ENCODE measurements at places on chromosomes 1 and 21. TPM values are rescaled to one million over a fixed set of nuclear protein-coding genes. Genes with fewer than 3 reads are reported as not detected.

MATN1 gene
- 0.14 TPM for polyA plus RNA-seq

THBS3 gene
- 26.7 TPM for polyA plus RNA-seq

GSTM1 gene
- polyA plus RNA-seq = not detected

GRCh38 chr1:221462345-221462744 lies 279.5 kb downstream of the DUSP10 start:
- no peak for DNase-seq

GRCh38 chr1:104072915-104073371 lies 323.2 kb downstream of the AMY1C start:
- DNase-seq = no peak

DNA sequence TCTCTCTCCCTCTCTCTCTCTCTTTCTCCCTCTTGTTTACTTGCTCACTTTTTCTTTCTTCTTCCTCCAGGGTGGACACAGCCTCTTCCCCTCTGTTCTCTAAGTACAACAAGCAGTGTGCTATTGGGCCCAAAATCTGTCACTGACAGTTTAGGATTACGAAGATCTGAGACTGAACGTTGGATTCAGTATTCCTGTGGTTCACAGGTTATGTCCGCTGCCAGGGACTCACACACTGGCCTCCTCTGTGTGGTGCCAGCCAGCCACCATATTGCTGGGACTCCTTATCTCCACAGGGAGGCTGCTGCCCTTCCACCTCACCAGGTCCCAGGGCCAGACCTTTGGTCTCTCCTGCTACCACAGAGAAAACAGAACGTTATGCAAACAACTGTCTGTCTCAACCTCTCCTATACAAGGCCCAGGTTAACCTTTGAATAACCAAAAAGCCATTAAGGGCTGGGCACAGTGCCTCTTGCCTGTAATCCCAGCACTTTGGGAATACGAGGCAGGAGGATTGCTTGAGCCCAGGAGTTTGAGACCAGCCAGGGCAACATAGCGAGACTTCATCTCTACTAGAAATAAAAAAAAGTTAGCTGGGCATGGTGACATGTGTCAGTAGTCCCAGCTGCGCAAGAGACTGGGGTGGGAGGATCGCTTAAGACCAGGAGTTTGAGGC lies 171.9 kb upstream of the RAB4A start:
- DNase-seq = no peak

DNA sequence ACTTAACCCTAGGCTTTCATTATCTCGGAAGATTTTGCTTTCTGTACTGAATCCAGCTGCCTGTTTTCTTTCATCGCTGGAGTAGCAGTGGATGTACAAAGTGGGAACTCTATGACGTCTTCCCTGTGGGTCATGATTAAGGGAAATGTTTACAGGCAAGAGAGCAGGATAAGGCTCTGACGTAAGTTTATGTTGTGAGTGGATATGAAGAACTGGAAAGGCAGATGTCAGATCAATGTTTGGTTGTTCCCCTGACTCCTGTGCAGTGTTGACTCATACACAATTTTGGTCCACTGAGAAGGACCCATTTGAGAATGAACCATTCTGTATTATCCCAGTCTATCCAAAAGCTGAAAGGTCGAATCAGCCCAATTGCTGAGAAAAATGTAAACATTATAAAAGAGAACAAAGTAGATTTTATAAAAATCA lies 292.4 kb downstream of the GRIK1 start:
- no peak for DNase-seq
